ENCODE measurements at places on chromosomes 13 and 19.

DNA sequence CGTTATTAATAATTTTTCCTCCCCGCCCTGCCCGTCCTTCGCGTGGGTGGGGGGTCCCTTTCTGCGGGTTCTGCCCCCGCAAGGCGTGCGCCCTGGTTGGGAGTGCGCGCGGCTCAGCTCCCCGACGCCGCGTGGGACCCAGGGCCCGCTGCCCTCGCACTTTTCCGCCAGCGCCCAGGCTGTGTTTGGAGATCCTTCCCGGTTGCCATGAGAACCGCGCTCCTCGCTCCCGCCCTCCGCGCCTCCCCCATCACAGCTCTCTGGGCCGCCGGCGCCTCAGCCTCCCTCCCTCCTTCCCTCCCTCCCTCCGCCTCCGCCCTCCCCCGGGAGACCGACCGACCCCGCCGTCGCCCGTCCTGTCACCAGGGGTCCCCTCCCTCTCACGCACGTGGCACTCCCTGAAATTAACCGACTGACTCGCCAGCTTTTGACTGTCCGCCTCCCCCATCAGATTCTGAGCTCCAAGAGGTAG, 2.4 kb upstream of the SSBP4 start:
- peak; percentile 96 for DNase-seq

DNA sequence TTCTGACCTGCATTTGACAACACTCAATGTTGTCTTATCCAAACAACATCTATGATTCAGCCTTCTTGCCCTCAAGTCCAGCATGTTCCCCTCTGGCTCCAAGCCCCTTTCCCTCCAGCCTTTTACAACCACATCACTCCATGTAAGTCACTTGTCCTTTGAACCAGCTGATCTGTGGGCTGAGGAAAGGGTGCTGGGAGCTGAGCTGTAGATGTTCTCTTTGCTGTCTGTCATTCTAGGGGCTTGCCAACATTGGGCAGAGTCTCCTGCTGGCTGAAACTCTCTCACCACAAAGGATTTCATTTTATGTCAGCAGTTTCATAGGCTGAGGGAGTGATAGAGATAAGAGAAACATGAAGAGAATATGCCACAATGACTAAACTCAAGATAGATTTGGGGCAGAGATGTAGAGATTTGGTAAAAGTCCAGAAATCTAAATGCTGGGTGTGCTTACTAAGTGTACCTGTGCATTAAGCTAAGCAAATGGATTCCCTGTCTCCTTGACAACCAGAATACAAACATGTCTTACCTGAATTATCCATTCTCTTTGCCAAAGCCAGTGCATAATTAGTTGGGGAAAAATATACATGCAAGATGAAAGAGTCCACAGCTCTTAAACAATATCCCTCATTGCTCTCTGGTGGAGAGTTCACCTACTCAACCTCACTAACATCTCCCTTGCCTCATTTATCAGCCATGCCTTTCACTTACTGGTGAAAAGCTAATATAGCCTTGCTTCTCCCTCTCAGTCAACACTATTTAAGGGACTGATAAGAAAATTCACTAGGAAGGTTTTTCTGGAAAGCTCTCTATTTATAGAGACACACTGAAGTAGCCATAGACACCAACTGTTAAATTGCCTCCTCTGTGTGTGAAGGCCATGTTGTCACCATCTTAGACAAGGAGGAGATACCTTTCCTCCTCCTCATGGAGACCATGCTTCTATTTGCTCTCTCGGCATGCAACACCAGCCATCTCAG, 175.5 kb upstream of the SERP2 start:
- no peak for DNase-seq

- no peak for DNase-seq
Measured at GRCh38 chr13:33197541-33197971, 88.0 kb downstream of the STARD13 start.

DNA sequence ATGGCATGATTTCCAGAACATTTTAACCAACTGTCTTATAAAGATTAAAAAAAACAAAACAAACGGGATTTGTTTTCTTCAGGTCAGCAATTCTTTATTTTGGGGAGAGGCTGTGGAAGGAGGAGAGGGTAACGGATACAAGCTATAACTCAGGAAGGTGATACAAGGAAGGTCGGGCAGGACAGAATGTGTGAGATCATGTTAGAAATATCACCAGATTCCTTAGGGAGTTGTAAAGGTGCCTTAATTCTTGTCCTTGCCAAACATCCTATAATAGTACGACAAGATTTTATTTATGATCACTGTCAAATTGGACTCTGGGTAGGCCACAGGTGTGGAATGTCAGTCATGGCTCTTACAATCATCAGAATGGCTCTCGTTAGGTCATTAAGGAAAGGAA, 503.1 kb downstream of the DIAPH3 start:
- no peak for DNase-seq

GRCh38 chr19:35349614-35350521, 2.2 kb downstream of the FFAR1 start:
- DNase-seq, result no peak

- no peak for DNase-seq
Measured at GRCh38 chr19:47499371-47499770, 15.4 kb upstream of the KPTN start.

DNA sequence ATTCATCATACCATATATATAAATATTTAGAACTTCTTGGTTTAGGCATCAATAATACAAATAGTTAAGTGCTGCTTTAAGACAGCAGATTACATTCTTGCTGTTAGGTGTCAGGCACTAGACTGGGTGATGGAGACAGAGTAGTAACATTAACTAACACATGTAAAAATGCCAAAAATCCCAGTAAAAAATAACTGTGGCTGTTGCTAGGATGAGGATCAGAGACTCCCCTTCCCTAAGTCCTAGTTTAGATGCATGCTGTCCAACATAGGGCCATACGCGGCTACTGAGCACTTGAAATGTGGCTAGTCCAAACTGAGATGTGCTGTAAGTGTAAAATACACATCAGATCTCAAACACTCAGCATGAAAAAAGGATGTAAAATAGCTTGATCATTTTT, 94.7 kb downstream of the CDADC1 start:
- no peak for DNase-seq

DNA sequence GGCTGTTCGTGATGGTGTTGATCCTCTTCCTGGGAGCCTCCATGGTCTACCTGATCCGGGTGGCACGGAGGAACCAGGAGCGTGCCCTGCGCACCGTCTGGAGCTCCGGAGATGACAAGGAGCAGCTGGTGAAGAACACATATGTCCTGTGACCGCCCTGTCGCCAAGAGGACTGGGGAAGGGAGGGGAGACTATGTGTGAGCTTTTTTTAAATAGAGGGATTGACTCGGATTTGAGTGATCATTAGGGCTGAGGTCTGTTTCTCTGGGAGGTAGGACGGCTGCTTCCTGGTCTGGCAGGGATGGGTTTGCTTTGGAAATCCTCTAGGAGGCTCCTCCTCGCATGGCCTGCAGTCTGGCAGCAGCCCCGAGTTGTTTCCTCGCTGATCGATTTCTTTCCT, 12.2 kb upstream of the C19orf33 start:
- no peak for DNase-seq

DNA sequence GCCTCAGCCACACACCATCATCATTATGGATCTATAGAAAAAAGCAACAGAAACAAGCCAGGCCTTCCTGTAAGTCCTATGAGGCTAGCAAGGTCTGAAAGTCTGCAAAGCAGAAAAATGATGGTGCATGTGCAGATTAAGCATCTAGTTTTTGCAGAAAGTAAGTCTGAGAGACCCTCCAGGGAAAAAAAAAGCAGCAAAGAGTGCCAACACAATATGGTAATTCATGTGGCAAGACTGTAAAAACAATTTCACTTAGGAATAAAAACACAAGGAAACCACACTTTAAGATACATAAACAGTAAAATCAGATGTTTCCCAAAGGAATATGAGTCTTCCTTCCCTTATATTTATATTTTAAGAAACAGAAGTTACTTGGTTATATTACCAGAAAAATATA, 112.3 kb upstream of the FBXL3 start:
- peak; percentile 11 for DNase-seq

DNA sequence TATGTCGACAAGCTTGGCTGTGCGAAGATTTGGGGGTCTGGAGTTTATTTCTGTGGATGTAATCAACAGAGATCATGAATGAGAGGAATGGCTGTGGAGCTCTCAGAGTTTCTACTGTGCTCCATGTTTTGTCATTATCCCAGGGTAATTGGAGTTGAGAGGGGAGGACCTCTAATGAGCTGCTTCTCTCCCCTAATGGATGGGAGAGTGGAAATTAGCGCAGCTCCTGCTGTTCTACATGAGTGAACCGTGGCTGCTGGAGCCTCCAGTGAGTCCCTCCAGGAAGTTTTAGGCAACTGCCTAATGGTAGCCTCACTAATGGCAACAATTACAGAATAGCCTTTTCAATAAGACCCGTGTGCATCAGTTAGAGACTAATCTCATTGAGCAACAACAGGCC, 31.3 kb upstream of the FGF9 start:
- DNase-seq, result peak; percentile 92

- DNase-seq, result no peak
Measured at GRCh38 chr19:52138983-52139251, 821 bp downstream of the ZNF616 start.

GRCh38 chr13:101951114-101951513, 450.7 kb downstream of the FGF14 start:
- DNase-seq, result no peak

GRCh38 chr13:25980255-25980654, 71.6 kb downstream of the SHISA2 start:
- peak; percentile 59 for DNase-seq

- no peak for DNase-seq
Measured at GRCh38 chr13:78326633-78327032, 276.7 kb downstream of the POU4F1 start.

DNA sequence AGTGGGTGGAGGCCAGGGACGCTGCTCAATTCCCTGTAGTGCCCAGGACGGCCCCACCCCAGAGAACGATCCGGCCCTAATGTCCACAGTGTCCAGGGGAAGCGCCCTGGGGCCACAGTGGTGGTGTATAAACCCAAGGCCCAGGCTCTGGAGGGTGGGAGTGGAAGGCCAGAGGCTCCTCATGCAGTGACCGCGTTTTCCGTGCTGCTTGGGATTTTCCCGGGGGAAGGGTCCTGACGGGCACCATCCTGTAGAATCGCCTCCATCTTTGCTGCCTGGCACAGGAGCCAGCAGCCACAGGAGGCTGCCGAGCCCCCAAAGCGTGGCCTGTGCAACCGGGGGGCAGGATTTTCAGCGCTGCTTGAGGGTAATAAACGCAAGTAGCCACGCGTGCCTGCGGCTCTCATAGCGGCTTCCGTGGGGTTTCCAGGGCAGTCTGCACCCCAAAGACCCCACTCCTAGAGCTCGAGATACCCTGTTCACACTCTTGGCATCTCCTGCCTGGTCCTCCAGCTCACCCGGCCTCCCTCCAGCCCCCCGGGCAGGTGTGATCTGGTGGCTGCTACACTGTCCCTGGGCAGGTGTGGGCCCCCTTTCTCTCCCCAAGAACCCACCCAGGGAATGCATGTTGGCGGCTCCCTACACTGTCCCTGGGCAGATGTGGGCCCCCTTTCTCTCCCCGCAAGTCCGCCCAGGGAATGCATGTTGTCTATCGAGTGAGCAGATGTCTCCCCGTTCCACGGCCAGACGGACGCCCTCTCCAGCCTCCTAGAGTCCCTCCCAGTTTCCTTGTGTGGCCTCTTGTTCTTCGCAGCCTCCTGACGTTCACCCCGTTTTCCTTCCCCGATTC, 2.2 kb downstream of the NCLN start:
- no peak for DNase-seq

DNA sequence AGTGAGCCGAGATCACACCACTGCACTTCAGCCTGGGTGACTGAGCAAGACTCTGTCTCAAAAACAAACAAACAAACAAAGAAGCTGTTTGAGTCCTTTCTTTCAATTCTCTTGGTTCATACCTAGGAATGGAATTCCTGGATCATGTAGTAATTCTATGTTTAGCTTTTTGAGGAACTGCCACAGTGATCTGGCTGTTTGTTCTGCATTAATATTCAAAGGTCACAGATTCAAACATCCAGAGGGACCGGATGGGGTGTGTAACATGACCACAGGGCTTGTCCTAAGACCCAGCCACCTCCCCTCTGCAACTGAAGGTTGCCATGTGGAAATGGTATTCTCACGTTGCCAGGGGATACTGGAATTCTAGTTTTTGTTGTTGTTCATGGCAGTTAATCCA, 10.2 kb downstream of the COLGALT1 start:
- DNase-seq, result no peak

GRCh38 chr13:29509999-29510589, 85.4 kb downstream of the SLC7A1 start:
- no peak for DNase-seq

DNA sequence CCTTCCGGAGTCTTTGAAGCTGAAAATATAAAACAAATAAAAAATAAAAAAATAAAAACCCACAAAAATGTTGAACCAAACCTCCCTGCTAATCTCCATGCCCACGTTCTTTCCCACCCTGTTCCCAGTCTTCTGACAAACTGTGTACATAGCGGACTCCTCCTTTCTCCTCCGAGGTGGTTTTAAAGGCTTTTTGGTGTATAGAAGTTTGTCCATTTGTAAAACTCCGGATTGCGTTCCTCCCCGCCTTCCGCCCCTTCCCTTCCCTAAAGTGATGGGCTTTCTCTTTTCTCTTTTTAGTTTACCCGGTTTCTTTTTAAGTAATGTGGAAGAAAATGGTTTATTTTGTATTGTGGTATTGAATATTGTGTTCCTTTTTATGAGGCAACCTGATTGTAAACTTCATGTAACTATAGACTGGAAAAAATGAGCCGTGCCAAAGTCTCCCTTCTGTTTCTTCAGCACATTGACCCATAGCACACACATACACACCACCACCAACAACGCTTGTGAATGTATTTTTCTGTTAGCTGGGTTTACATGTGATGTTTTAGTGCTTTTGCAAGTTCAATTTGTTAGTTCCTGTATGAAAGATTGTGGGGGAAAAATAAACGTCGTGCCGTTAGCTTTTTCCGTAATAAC, 4.4 kb downstream of the ZIC2 start:
- DNase-seq, result peak; percentile 83

DNA sequence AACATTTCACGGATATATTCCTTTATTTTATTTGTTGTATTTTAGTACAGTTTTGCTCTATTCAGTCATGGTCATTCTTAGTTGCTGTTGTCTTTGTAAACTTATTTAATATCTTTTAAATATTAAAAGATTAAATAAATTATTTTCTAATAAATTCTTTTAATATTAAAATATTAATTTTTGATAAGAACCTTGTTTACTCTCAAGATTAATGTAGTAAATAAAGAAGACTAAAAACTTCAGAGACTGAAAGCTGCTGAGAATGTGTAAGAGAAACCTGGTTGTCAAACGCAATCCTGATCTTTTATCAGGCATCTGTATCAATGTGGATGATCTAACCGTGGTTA, 34.4 kb upstream of the SACS start:
- no peak for DNase-seq

DNA sequence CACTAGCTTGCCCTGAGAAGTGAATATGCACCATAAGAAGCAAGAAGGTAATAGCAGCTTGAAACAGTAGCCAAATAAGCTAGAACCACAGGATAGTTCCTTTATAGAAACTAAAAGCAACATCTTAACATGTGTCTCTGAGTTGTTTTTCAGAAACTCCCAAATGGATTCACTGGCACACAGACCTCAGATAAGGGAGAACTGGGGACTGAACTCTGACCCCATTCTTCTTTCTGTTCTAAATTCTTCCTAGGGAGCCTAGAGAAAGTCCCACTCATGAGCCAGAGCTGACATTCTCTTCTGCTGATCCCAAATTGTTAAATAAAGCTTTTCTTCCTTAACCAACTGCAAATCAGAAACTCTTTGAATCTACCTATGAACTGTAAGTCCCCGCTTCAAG, 146.1 kb downstream of the PCDH9 start:
- no peak for DNase-seq

Measured in eye (tissue), 1 donor.